Panc1 (cell line): ENCODE measurements at places on chromosomes 7 and 10. TPM values are rescaled to one million over a fixed set of nuclear protein-coding genes. Genes with fewer than 3 reads are reported as not detected.

DNA sequence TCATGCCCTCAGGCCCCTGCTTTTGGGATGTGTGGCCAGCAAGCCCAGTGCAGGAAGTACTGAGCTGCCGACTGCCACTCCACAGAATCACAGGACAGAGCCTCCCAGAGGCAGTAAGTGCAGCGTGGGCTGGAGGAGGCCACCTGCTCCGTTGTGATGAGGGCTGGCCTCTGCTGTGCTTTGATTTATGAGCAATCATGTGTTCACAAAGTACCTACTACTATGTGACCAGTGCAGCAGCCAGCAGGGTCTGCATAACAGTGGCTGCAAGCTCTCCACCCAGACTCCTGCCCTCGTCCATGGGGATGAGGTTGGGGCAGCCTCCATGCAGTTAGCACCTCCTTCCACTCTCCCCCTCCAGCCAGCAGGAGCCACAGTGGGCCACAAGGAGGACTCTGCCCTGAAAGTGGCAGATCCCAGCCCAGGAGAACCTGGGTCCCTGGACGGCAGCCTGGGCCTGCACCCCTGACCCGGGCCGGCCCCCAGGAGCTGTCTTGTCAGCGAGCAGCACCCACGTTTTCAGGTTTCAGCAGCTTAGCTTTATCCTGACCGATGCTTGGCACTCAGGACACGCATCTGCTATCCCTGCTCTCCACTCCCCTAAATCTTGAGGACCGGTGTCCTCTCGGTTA lies 37.7 kb upstream of the INSIG1 start:
- DNase-seq, result no peak

- DNase-seq, result no peak
Measured at GRCh38 chr10:5945561-5946418, 31.6 kb downstream of the IL15RA start.

GRCh38 chr10:120657371-120657770 lies 193.8 kb upstream of the WDR11 start:
- no peak for DNase-seq

- DNase-seq, result no peak
Measured at GRCh38 chr10:98351831-98352402, 63.1 kb downstream of the PYROXD2 start.

DNA sequence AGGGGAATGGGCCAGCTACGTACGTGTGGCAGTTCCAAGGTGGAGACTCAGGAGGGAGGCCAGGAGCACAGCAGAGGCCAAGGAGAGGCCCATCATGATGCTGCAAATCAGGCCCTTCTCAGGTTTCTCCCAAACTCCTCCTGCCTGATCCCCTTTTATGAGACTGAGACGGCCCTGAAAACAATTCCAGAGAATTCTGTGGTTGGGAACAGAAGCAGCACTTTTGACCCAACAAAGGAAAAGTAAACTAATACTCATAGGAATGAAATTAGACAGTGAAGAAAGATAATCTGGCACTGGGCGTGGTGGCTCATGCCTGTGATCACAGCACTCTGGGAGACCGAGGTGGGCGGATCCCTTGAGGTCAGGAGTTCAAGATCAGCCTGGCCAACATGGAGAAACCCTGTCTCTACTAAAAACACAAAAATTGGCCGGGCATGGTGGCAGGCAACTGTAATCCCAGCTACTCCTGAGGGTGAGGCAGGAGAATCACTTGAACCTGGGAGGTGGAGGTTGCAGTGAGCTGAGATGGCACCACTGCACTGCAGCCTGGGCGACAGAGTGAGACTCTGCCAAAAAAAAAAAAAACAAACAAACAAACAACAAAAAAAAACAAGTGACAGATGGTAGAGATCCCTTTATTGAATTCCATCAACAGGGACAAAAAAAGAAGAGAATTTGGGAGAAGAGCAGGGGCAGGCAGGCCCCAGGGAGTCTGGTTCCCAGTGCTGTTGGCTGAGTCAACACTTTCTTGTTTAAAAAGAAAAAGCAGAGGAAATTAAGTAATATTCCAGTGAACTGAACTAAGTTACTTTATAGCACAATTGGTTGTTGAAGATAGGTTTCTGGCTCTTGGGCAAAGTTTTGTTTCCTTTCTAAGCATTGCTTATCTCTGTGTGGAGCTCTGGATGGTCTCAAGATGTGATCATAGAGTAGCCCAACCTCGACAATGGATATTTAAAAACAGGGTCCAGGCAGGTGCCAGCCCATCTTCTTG lies at the start of gene CCL26:
Gene CCL26 (minus strand): TSS at position 131 of the 997 bp plus-strand sequence. CDS start 35 bp downstream, at position 96.
- peak; percentile 25 for DNase-seq

DNA sequence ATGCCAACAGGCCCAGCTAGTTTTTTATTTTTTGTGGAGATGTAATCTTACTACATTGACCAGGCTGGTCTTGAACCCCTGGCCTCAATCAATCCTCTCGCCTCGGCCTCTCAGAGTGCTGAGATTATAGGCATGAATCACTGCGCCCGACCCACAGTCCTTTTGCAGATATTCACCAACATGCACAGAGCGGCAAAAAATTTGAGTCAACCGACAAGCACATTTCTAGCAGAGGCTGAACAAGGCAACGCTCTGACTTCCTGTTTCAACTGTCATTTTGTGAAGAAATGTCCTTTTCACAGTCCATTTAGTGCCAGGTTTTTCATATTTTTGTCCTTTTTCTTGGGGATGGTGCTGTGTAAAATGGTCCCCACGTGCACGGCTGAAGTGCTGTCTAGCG lies 71.1 kb upstream of the KAT6B start:
- no peak for DNase-seq

GRCh38 chr10:103870516-103870915 lies 15.1 kb upstream of the SH3PXD2A start:
- DNase-seq, result no peak

GRCh38 chr10:44439239-44439957 lies 54.5 kb upstream of the CXCL12 start:
- DNase-seq, result no peak

GRCh38 chr7:84337429-84337828 lies 142.8 kb upstream of the SEMA3A start:
- no peak for DNase-seq

- DNase-seq, result no peak
Measured at GRCh38 chr10:110446277-110446676, 51.4 kb upstream of the DUSP5 start.

DNA sequence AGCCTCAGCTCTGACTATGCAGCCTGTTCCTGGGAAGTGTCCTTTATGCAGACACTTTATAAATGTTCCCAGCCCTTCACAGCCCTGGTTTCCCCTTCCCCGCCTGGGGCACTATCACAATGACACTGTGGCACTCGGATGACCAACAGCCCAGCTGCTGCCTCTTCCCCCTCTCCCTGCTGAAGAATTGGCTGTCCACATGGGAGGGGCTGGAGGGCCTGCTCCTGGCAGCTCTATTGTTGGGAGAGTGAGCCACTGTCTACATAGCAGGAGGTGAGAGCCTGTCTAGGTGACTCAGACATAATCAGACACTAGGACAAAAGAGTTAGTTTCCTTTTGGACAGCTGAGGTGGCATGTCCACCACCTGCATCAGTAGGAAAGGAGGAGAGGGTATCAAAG lies 437.5 kb downstream of the PLXNA4 start:
- no peak for DNase-seq

GRCh38 chr7:137480824-137481365 lies 137.4 kb upstream of the PTN start:
- DNase-seq, result no peak

- DNase-seq, result no peak
Measured at GRCh38 chr10:111974325-111974724, 209.2 kb downstream of the GPAM start.

- DNase-seq, result no peak
Measured at GRCh38 chr7:155963771-155964195, 151.5 kb upstream of the SHH start.

DNA sequence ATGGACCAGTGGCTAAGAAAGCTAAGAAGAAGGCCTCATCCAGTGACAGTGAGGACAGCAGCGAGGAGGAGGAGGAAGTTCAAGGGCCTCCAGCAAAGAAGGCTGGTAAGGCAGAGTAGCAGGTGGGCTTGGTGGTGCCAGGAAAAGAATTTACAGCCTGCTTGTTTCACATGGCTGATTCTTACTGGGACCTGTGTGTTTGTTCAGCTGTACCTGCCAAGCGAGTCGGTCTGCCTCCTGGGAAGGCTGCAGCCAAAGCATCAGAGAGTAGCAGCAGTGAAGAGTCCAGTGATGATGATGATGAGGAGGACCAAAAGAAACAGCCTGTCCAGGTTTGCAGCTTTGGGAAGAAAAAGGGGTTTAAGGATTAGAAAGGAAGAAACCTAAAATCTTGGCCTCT lies 5.0 kb downstream of the NOLC1 start:
- DNase-seq, result no peak

CTTNBP2 gene
- total RNA-seq, result 1.0 TPM

LRIT1 gene
- total RNA-seq, result not detected

PGAM2 gene
- 1.3 TPM for total RNA-seq

LRWD1 gene
- total RNA-seq, result 55.8 TPM

TMEM176B gene
- 0.31 TPM for total RNA-seq

MSMB gene
- total RNA-seq, result not detected

LLCFC1 gene
- not detected for total RNA-seq

PDE6C gene
- total RNA-seq, result not detected

DNAH11 gene
- total RNA-seq, result 0.15 TPM

AKR1D1 gene
- not detected for total RNA-seq

MYL7 gene
- not detected for total RNA-seq

FAM200A gene
- total RNA-seq, result 4.6 TPM

C7orf33 gene
- not detected for total RNA-seq

NKX2-3 gene
- 0.15 TPM for total RNA-seq

APBB1IP gene
- 0.21 TPM for total RNA-seq

JCAD gene
- 40.7 TPM for total RNA-seq

TMEM229A gene
- total RNA-seq, result not detected

NYAP1 gene
- 4.0 TPM for total RNA-seq
